ENCODE measurements at places on chromosomes 2 and 18.

- no peak for DNase-seq
Observed at GRCh38 chr2:83953697-83954096, 505.4 kb downstream of the SUCLG1 start.

- DNase-seq, result no peak
Observed at GRCh38 chr18:37179384-37179783, 350.5 kb downstream of the KIAA1328 start.

- DNase-seq, result peak; percentile 41
Observed at GRCh38 chr2:62196278-62196901, 475 bp downstream of the B3GNT2 start.

GRCh38 chr2:101762451-101763171 lies 65.1 kb downstream of the MAP4K4 start:
- no peak for DNase-seq

DNA sequence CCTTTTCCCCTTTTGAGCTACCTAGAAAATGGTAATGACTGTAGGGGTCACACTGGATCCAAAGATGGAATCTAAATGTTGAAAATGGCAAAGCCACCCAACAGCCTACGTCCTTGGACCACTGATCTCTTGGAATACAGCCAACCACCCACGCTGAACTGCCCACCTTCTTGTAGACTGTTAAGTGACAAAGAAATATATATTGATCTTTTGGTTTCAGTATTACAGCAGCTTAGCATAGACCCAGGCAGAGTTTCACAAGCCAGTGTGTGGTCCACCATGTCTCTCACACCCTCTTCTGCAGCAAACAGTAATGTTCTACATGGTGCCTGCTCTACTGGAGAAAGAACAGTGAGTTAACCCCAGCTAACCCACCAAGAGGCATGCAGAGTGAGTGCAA lies 20.2 kb downstream of the CACNB4 start:
- no peak for DNase-seq

DNA sequence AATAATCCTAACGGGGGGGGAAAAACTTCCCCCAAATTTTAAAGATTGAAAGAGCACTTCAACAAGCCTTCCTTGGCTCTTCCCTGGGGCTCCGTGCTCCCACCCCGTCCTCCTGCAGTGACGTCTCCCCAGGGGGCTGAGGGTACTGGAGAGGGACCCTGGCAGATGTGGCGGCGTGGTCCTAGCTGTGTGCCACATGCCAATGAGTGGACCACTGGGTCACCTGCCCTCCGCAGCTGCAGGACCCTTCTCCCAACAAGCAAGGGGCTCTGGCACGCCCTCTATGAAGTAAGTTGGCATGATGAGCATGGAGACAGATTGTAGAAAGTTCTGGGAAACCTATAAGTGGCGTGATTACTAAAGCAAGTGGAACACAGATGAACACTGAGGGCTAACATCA lies 46.7 kb downstream of the PXDN start:
- no peak for DNase-seq

DNA sequence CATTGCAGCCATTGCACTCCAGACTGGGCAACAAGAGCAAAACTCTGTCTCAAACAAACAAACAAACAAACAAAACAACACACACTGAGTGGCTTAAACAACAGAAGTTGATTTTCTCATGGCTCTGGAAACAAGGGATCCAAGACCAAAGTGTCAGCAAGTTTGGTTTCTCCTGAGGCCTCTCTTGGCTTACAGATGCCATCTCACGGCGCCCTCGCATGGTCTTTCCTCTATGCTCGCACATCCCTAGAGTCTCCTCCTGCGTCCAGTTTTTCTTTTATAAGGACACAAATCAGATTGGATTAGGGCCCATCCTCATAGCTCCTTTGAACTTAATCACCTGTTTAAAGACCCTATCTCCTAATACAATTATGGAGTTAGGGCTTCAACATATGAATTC lies 133.4 kb upstream of the LRRTM1 start:
- no peak for DNase-seq

DNA sequence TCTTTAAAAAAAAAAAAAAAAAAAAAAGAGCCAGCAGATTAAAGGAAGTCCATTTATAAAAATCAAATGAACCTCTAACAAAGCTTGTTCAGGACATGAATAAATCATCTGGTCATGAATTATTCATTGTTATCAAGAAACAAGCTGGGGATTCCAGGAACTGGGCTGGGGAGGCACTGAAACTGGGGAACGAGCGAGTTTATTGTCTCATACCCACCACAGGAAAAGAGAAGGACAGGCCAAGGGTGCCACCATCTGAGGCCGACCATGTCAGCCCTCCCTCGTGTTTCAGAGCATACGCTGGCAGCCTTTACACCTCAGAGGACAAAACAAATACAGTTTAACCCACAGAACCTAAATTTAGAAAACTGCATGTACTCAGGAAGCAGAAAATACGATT lies 164.2 kb downstream of the VWC2L start:
- no peak for DNase-seq

DNA sequence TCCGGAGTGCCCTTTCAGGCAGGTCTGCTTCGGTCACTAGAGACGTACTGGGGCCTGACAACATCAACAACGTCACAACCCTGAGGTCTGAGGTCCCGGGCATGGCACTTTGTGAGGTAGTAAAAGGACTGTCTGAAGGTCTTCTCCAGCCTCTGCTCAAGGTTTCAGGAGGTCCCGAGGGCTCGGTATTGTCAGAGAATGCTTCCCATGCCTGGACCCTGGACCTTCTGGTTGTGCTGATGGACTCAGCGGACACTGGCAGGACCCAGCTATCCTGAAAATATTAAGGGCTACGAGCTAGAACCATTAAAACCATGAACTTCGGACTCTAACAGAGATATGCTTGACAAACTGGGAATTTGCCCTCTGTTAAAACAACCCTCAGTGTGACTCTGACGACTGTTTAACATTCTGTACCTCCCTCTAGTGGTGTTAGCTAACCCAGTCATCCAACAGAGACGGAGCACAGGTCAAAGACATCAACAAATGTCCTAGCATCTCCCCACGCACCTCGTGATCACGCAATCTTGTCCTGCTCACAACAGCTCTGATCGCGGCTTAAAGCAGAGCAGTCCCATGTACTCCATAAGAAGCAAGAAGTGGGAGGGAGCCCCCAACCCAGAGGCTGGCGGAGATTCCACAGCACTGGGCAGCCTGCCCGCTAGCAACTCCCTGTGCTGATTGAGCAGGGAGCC lies 96.5 kb downstream of the CCDC93 start:
- DNase-seq, result no peak

DNA sequence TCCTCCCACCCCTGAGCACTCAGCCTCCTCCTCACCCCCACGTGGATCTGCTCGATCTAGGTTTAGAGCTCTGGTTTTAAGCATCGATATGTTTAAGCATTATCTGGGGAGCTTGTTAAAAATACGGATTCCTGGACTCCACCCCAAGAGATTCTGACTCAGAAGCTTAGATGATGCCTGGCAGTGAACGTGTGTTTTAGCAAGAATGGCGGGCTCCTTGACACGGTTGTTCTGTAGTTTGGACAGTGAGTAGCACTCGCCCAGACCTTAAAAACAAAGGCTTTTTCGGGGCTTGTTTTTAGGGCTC lies 47.3 kb downstream of the LDLRAD4 start:
- no peak for DNase-seq

All from stimulated activated CD4-positive, alpha-beta T cell treated with anti-CD3 and anti-CD28 coated beads, Interleukin-2, amount 100 ng/mL, for 48 hours (primary cell).